Testis (tissue), 5 donors: ENCODE measurements at places on chromosomes 16 and 17.

DNA sequence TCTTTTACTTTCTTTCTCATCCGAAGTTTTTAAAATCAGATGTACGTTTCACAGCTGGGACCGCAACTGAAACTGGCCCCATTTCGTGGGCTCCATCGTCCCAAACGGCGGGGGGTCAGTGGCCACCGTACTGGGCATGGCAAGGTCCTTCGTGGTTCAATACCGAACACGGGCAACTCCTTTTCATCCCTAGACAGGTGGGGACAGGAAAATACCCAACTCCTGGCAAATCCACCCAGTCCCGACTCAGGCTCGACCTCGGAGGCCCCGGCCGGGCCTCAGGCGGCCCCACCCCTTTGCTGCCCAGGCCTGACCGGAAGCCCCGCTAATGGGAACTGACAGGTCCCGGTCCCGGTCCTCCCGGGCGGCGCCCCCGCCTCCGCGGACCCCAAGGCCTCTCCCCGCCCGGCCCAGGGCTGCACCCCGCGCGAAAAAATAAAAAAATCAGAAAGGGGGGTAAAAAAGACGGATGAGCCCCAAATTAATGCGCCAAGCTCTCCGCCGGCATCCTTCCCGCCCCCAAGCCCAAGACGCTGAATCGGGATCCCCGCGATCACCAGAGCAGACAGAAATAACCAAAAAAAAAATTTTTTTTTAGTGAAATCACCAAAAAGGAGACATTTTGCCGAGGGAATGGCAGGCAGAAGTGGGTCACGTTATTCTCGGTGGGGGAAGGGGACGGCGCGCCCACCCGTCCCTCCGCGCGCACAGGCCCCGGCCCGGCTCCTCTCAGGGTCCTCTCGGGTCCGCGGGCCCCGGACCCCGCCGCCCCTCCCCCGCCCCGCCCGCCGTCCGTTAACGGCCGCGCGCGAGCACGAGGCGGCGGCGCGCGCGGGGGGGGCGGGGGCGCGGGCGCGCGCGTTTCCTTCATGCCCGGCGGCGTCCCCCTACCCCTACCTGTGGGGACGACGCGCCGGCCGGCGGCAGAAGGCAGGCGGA lies 562 bp downstream of the ZC3H7A start:
- peak; percentile 73 for DNase-seq

GRCh38 chr16:56911771-56912571 lies 20.0 kb upstream of the HERPUD1 start:
- DNase-seq: peak; percentile 27

- no peak for DNase-seq
These were observed 117.3 kb downstream of the ADCY9 start for GRCh38 chr16:3998793-3999478.

DNA sequence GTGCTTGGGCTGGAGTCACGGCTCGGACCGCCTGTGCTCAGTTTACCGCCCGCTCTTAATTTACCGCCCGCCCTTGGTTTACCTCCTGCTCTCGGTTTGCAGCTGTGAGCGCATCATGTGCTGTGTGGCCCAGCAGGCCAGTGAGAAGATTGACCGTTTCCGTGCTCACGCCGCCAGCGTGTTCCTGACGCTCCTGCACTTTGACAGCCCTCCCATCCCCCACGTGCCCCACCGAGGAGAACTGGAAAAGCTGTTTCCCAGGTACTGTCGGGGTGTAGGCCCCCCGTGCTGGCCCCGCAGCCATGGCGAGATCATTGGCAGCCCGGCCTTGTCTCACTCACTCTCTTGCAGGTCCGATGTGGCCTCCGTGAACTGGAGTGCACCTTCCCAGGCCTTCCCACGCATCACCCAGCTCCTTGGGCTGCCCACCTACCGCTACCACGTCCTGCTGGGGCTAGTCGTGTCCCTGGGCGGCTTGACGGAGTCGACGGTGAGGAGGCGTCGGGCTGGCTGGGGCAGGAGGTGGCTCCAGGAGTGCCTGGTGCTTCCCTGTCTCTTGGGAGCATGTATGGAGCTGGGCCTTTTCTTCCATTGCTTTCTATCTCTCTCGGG lies 89.3 kb upstream of the ZNF750 start:
- no peak for DNase-seq

GRCh38 chr17:18332909-18333489 lies 17.9 kb downstream of the SMCR8 start:
- DNase-seq: no peak

- DNase-seq: no peak
These were observed 355.4 kb upstream of the TNRC6C start for GRCh38 chr17:77602883-77603640.

GRCh38 chr17:32264823-32265191 lies 825 bp upstream of the RHBDL3 start:
- no peak for DNase-seq

DNA sequence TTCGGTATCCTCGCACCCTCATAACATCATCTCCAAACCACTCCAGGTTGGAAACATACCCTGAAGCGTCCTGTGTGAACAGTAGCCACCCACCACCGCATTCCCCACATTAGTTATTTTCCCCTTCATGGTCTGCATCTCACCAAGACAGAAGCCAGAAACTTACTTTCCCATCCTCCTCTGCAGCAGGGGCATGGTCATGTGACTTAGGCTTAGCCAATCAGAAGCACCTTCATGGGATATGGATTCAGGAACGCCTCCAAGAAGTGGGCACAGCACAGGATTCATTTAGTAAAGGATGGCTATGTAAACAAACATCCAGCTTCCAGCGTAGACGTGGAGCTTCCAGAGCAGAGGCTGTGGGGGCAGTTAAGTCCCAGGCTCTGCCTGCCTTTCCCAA lies 130.3 kb downstream of the AXIN2 start:
- peak; percentile 30 for DNase-seq

DNA sequence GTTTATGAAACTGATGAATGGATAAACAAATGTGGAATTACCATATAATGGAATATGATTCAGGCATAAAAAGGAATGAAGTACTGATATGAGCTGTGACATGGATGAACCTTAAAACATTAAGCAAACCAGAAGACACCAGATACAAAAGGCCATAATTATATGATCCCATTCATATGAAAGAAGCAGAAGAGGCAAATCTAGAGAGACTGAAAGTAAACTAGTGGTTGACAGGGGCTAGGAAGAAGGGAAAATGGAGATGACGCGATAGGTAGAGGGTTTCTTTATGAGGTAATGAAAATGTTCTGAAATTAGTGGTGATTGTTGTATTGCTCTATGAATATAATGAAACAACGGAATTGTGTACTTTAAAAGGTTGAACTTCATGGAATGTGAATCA lies 88.4 kb downstream of the HIC1 start:
- DNase-seq: no peak

GRCh38 chr17:82127315-82127595 lies 29.2 kb upstream of the FASN start:
- no peak for DNase-seq

DNA sequence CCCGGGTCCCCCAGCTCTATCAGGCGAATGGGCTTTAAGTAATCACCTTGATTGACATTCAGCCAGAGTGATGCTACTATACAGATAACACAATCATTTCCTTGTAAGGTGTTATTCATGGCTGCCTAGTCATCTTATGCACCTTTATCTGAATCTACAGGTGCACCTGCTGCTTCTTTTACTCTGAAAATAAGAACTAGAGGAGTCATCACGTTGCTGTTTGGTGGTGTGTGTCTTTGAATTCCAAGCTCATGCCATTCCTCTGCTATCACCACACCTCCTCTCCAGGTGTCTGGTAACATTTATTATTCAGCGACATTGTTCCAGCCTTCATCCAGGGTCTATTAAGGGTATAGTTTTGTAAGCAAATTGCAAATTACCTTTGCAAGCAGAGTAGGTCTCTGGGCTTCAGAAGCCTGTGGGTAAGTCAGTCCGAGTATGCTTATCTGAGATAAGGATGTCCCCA lies 51.9 kb downstream of the NOS2 start:
- DNase-seq: no peak

- DNase-seq: peak; percentile 75
These were observed 44.0 kb downstream of the PRAC1 start for GRCh38 chr17:48678141-48678971.

DNA sequence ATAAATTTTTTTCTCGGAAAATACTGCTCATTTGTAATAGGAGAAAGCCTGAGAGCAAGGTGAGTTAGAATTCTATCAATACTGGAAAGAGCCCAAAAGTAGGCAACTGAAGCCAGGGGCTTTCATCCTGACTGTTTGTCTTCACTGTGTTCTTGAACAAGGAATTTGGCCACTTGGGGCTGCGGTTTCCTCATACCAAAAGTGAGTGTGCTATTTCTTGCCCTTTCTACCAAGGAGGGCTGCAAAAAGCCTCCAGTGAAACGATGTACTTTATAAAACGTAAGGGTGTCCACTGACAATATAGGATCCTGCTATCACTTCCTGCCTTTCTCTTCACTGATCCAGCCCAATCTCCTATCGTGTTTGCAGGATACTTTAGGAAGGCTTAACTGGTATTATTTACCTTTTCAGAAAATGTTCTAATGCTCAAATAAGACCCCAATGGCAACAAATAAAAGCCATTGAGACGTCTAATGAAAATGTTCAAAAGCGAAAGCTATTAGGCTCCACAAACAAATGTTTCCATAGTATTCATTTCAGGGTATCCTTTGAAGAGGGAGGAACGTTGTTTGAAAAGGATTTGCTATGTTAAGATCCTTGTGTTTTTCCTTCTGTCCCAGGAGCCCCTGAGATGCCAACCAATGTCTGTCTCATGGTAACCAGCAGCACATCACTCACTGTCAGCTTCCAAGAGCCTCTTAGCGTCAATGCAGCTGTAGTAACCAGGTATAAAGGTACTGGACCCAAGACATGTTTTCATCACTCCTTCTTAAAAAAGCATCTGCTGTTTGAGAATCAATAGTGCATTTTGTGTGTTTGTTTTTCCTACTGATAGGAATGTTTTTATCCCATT lies 219.3 kb upstream of the NOG start:
- no peak for DNase-seq

GRCh38 chr17:57899391-57899790 lies 49.5 kb upstream of the MRPS23 start:
- no peak for DNase-seq

GRCh38 chr17:77555741-77556291 lies 402.7 kb upstream of the TNRC6C start:
- DNase-seq: no peak

GRCh38 chr17:31310260-31310659 lies 3.6 kb downstream of the EVI2B start:
- DNase-seq: no peak

GRCh38 chr17:67696347-67696746 lies 21.4 kb upstream of the NOL11 start:
- DNase-seq: no peak

- no peak for DNase-seq
These were observed 26.7 kb downstream of the ABCC3 start for GRCh38 chr17:50661348-50661747.

- no peak for DNase-seq
These were observed 361 bp downstream of the UQCRC2 start for GRCh38 chr16:21953541-21953902.

GRCh38 chr16:66269617-66270332 lies 96.7 kb upstream of the CDH5 start:
- DNase-seq: no peak

DNA sequence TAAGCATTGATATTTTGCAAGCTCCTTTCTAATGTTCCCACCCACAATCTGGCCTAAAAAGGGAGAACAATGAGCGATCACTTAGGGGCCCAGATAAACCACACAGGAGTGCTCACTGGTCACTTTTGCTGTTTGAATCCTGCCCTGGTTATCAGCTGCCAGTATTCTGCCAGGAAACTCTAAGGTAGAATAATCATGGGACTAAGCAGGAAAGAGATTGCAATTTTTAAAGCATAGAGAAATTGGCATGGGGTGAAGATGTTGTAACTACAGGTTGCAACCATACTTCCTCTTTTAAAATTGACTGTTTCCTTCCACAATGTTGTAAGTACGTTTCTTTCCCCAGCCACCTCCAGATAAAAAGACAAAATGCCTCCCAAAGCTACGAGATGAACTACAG lies 251.2 kb upstream of the CDH11 start:
- no peak for DNase-seq

DNA sequence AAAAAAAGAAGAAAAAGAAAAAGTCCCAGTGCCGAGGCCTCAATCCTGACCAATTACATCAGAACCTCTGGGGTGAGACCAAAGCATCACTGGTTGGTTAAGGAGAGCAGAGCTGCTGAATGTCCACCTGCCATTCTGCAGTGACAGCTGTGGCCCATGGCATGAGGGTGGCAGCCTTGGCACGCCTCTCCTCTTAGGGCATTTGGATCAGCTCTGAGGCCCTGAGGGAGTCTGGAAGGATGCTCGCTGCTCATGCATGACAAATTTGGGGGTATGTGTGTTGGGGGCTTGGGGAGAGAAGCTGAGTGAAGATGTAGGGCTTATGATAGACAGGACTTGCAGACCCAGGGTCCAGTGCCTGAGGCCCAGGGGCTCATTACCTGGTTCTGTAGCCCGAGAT lies 26.3 kb downstream of the MYLK3 start:
- DNase-seq: no peak

- no peak for DNase-seq
These were observed 44.7 kb downstream of the MIS12 start for GRCh38 chr17:5531085-5531418.

GRCh38 chr16:78500659-78501270 lies 401.3 kb downstream of the WWOX start:
- DNase-seq: no peak

- DNase-seq: no peak
These were observed 83.7 kb downstream of the CPPED1 start for GRCh38 chr16:12719972-12720371.

- no peak for DNase-seq
These were observed 41.5 kb upstream of the CDH5 start for GRCh38 chr16:66324815-66325515.

GRCh38 chr16:50548909-50549560 lies 839 bp downstream of the NKD1 start:
- DNase-seq: no peak

DNA sequence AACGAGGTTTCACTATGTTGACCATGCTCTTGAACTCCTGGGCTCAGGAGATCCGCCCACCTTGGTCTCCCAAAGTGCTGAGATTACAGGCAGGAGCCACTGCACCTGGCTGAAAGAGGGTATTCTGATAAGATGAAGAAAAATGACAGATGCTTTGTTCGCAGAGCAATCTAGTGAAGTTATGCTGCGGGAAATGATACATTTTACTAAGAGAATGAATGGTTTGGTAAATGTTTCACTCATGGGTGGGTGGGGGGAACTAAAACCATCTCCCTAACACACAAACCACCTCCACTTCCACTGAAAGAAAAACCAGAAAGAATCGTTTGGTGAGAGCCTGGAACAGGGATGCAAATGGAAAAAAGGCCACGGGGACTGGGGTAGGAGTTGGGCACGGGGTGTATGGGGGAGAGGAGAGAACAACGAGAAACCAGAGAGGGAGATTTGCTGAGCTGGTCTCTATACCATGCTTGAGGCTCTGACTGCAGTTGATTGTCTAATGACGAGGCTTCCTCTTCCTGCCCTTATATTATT lies 19.0 kb upstream of the XYLT2 start:
- no peak for DNase-seq

- DNase-seq: peak; percentile 37
These were observed 126.9 kb downstream of the MRM1 start for GRCh38 chr17:36728030-36728991.

DNA sequence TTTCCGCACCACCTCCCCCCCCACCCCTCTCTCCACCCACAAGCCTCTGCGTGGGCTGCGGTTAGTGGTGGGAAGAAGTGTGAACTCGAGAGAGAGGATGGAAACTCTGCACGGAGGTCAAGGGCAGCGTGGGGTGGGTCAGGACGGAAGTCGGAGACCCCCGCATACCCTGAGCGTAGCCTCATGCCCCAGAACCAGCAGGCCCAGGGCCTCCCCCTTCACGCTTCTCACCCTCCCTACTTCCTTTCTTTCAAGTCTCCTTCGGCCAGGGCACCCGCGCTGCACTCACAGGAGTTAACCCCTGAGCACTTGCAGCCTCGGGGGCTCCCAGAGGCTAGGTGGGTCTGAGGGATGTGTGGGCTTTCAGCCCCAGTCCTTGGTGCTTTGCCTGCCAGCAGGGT lies 9.2 kb downstream of the TBKBP1 start:
- DNase-seq: no peak
